Fibroblast of skin of back (primary cell): ENCODE measurements at places on chromosomes 7 and 10.

DNA sequence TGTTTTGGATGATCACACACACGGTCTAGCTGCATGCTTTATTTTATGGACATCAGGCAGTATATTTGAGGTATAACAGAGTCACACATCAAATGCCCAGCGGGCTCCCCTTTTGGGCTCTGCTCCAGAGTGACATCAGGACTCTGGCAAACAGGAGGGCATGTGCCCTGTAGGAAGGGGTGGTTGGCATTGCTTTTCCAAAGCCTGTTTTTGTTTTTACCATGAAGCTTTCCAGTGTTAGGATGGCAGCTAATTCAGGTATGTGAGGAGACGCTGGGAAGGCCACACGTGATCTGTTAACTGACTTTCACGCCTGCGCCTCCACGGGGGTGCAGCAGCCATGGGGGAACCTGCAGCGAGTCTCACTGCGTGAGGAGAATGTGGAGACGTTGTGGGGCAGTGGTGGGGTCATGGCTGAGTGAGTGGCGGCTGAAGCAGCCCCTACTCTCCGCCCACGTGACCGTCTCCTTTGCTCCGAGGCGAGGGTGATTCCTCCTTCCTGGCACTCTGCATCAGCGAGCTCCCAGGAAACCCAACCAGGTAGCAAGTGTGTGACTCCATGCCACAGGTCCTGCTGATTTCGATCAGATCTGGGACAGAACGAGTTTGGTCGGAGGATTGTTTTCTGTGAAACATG lies 117.7 kb downstream of the ANKRD61 start:
- DNase-seq: no peak

GRCh38 chr7:91165006-91165845 lies 99.0 kb upstream of the FZD1 start:
- peak; percentile 90 for DNase-seq

GRCh38 chr7:81482600-81483186 lies 287.2 kb downstream of the HGF start:
- peak; percentile 21 for DNase-seq

DNA sequence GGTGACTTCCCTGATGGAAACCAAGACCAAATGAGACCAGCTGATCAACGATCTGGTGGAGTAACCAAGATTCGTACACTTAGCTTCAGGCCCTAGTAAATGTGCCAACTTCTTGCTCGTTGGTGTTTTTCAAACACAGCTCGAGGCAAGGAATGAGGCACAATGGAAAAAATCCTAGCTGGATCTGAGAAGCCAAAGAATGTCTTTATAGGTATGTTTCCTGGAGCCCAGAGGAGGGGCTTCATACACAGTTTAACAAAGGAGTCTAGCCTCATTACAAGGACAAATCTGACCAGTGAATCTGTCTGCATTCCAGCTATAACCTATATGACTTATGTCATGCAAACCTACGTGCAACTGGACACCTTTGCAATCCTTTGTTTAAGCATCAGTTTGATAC lies 3.7 kb downstream of the COL17A1 start:
- DNase-seq: no peak

GRCh38 chr7:3217166-3217565 lies 83.9 kb upstream of the SDK1 start:
- no peak for DNase-seq

DNA sequence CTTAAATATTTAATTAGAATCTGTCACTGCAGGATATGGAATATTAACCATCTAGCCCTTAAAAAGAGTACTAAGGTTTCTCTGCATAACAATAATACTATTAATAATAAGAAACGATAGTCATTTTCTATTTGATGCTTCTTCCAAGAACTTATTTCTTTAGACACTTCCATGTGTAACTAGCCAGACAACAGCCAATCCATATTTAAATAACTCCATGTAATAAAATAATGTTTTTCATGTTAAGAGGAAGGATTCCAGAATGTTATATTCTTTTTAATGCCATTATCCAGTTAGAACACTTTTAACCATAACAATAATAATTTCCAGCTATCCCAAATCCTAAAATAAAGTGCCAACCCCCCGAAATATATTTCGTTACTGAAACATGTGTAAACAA lies 170.1 kb upstream of the WNT16 start:
- DNase-seq: no peak
